Retina (tissue), 1 donor: ENCODE measurements at places on chromosomes 11 and 22.

DNA sequence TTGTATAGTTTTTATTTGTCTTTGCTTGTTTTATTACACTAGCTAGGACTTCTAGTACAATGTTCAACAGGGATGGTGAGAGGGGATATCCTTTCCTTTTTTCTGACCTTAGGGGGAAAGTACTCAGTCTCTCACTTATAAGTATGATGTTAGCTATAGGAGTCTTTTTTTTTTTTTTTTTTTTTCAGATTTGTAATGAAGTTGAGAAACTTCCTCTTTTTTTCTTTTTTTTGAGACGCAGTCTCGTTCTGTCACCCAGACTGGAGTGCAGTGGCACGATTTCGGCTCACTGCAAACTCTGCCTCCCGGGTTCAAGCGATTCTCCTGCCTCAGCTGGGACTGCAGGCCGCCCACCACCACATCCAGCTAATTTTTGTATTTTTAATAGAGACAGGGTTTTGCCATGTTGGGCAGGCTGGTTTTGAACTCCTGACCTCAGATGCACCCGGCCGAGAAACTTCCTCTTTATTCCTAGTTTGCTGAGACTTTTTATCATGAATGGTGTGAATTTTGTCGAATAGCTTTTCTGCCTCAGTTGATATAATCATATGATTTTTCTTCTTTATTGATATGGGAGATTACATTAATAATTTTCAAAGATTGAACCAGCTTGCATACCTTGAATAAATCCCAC lies 10.9 kb downstream of the TRIM22 start:
- no peak for DNase-seq

GRCh38 chr11:103949781-103950180 lies 86.7 kb upstream of the DDI1 start:
- no peak for DNase-seq

- DNase-seq = no peak
Measured at GRCh38 chr11:79198898-79199250, 242.0 kb downstream of the TENM4 start.

DNA sequence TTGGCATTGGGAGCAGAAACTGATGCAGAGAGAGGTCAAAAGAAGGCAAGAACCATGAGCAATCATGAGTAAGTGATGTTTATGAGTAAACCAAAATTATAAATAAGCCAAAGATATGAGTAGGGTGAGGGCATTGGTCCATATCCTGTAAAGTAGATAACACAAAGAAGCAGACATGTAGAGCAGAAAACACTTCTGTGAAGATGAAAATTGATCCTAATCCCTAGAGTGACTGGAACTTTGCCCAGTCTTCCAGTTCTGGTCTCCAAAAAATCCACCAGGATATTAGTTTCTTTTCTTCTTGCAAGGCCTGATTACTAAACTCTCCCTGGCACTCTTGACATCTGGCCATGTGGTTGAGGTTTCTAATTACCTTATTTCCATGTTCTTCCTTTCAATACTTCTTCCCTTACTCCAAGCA lies 13.7 kb upstream of the DRD2 start:
- DNase-seq = no peak

- DNase-seq = no peak
Measured at GRCh38 chr22:37485395-37486223, 575 bp downstream of the MFNG start.

GRCh38 chr22:23376256-23376655 lies 195.9 kb downstream of the BCR start:
- no peak for DNase-seq
